ENCODE measurements at places on chromosomes 6 and 20.

- no peak for DNase-seq
These were observed 159.5 kb downstream of the LY86 start for GRCh38 chr6:6748001-6748400.

DNA sequence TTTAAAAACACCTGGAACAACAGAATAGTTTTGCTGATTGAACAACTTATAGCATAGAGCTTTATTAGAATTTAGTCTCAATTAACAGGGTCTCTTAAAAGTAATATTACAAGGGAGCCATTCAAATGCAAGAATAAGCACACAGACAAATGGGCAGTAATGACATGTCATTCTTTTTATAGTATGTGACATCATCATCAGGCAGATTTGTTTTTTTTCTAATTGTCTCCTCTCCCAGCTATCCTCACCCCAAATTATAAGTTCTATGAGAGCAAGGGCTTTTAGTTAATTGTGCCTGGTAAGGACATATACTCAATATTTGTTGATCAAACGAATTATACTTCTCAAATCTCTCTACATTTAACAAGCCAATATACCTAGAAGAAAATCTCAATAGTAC lies 11.0 kb downstream of the PGM3 start:
- DNase-seq = no peak

- DNase-seq = no peak
These were observed 40.4 kb upstream of the TINAG start for GRCh38 chr6:54267798-54268197.

DNA sequence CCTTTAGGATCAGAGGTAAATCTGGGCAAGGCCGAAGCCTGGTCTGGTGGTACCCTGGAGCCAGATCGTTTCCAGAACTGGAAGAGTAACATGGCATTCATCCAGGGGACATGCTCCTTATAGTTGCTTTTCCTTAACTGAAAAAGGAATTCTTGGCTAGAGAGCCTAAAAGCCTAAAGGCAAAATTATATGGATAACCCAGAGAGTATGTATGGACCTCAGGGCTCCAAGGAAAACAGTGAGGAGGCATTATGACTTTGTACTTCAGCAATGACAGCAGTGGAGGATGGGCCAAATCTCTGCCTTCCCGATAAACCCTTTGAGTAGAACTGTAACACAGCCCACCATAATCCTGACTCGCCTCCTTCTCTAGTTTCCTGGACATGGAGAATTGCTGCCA lies 29.3 kb downstream of the ARHGAP18 start:
- DNase-seq = no peak

DNA sequence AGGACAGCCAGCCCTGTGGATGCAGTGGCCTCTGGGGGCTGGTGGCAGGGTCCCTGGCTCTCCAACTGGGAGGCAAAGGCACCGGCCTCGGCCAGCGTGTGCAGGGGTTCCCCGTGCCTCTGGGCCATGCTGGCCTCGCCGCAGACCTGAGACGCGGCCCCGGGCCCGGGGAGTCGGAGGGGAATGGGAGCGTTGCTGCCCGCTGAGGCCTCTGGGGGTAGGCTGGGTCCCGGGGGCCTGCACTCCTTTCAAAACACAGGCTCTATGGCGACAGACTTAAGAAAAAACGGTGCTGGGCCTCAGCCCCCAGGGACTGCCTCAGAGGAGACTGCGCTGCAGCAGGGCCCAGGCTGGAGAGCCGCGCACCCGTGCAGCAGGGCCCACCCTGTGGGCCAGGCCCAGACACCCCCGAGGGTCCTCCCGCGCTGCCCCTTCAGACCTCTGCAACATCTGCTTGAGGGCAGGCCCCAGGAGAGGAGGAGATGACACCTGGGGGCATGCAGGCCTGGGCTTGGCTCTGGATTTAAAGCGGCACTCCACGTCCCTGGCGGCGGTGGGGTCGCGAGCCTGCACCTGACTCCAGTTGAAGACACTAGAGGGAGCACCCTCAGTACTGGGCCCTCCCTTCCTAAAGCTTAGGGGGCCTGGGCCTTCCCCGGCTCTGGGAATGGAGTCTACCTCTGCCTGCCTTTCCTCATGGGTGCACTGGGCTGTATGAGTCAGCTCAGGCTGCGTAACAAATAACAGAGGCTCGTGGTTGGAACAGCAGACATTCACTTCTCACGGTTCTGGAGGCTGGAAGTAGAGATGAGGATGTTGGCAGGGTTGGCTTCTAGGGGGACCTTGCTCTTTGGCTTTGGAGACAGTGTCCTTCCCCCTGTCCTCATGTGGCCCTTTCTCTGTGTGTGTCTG lies 117.4 kb upstream of the RPS6KA2 start:
- no peak for DNase-seq

GRCh38 chr6:42572523-42572922 lies 8.7 kb downstream of the UBR2 start:
- DNase-seq = no peak

- no peak for DNase-seq
These were observed 13.6 kb upstream of the TCF15 start for GRCh38 chr20:623704-624103.

DNA sequence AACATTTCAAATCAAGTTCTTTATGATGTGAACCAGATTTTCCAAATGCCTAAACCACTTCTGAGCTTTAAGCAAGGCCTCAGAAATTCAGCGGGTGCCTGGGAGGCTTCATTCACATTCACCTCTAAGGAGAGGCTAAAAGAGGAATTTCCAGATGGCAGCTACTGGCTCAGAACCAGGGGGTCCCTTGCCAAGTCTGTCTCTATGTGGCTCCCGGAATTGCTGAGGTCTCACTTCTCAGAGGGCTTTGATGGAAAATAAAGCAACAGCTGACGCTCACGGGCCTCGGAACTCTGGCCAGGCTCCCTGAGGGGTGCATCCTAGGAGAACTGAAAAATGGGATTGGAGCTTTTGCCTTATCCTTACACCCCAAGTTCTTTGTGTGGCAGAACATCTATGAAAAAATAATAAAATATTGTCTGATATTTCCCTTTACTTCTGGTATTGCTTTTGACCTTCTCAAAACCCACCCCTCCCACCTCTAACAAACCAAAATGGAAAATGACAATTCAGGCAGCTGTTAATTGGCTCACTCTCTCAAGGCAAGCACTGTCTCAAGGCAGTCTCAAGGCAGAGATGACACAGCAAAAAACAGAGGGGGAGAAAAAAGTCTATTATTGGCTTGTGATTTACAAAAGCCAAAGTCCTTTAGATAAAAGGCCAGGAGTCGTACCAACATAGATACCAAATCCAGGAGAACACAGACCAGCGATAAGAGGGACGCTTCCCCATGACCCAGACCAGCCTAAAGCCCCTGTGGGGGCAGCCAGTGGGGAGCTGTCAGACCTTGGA lies 21.8 kb upstream of the LRRN4 start:
- DNase-seq = no peak

DNA sequence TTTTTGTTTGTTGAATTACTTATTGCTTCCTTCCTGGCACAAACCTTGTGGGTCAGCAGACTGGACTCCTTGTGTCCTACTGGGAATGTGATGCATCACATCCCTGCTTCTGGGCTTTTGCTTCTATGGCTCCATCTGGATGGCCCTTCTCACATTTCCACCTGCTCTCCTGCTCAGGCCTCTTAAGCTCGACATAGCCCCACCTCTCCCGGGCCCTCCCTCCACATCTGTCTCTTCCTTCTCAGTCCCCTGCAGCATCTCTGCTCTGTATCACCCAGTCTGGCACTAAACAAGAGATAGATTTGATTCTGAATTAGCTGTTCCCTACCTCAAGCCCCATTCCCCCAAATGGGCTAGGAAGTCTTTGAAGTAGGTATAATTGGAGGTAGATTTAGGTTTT lies 356.8 kb downstream of the DHX35 start:
- no peak for DNase-seq

DNA sequence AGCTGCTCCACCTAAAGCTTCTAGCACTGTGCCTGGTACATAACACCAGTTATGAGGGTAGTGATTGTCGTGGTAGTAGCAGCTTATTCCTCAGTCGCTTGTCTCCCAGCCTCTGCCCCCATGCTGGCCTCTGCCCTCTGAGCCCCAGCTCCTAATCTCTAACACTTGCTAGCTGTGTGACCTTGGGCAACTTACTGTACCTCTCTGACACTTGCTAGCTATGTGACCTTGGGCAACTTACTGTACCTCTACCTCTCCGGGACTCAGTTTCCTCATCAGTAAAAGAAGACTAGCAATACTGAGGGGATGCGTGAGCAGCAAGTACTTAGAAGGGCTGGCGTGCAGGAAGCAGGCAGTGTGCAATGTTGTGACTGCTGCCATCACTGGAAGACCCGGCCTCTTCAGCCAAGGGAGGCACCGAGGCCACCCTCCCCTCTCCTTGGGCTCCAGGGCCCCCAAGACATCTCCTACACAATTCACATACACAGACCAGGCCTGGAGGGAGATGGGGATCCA lies 9.9 kb downstream of the MDFI start:
- DNase-seq = no peak

DNA sequence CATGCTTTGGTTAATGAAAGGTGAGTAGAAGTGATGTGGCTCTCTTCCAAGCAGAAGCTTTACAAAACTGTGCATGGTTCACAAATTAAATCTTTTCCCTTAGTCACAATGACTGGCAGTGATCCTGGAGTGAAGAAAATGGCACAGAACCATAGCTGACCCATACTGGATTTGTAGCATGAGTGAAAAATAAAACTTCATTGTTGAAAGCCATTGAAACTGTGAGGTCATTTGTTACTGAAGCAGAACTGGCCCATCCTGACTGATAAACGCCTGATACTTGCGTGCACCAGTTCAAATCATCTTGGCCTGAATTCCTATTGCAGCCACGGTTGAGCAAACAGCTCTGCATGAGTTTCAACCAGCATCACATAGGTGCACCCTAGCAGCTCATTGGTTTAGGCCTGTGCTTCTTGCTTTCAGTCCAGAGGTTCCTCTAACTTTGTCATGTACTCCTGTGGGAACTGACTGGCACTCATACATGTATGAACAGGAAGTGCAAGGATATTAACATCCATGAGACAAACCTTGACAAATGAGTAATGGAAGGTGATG lies 40.5 kb downstream of the SAMD5 start:
- DNase-seq = no peak

GRCh38 chr20:49868538-49868937 lies 46.8 kb downstream of the SPATA2 start:
- DNase-seq = no peak

DNA sequence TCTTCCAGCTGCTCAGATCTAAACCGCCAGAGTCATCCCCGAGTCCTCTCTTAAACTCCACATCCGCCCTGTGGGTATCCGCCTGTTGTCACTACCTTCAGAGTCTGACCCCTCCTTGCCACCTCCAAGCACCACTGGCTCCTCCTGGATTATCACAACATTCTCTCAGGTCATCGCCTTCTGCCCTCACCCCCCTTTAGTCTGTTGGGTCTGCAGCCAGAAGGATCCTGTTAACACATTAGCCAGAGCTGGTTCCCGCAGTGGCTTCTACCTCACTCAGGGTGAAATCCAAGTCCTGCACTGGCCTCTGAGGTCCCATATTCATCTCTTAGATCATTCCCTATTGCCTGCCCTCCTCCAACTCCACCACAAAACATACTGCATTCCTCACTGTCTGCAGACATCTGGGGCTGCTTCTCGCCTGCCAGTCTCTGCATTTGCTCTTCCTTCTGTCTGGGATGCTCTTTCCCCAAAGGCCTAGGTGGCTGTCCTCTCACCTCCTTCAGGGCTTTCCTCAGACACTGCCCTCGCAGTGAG lies 34.1 kb downstream of the TNXB start:
- no peak for DNase-seq

GRCh38 chr6:55023230-55023629 lies 151.1 kb upstream of the HCRTR2 start:
- no peak for DNase-seq

DNA sequence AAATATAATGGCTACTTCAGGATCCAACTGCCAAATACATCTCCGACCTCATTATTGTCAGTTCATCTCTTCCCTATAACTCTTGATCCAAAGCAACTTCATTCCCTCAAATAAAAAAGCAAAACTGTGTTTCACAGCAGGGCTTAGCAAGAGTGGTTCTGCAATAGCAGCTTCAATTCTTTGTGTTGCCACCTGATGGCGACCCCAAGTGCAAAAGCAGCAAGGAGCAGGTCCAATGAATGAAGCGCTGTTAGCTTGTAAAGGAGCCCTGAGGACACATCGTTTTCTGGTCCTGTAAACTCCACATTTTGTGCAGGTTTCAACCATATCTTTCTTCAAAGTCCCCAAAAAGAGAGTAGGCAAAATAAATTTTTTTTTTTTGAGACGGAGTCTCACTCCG lies 19.6 kb downstream of the RTN4IP1 start:
- DNase-seq = peak; percentile 17

GRCh38 chr6:132525866-132526265 lies 12.2 kb upstream of the TAAR9 start:
- DNase-seq = no peak

GRCh38 chr6:135351635-135352034 lies 145.9 kb downstream of the AHI1 start:
- DNase-seq = no peak

DNA sequence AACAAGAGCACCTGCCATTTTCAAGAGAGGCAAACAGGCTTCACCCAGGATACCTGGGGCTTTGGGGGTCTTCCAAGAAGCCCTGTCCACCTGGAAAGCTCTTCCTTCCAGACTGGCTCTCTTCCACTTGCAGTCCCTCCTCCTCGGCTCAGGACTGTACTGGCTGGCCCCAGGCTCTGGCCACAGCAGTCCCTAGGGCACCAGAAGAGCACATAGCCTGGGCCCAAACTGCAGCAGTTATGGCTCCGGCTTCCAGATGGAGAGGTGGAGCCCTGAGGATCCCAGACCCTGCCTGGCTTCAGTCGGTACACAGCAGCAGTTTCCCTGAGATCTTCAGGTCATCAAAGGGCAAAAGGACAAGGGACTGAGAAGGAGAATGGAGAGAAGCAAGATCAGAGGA lies 1.6 kb upstream of the SLC35B2 start:
- no peak for DNase-seq

- DNase-seq = no peak
These were observed 96.1 kb upstream of the BHLHE23 start for GRCh38 chr20:63102721-63103375.

DNA sequence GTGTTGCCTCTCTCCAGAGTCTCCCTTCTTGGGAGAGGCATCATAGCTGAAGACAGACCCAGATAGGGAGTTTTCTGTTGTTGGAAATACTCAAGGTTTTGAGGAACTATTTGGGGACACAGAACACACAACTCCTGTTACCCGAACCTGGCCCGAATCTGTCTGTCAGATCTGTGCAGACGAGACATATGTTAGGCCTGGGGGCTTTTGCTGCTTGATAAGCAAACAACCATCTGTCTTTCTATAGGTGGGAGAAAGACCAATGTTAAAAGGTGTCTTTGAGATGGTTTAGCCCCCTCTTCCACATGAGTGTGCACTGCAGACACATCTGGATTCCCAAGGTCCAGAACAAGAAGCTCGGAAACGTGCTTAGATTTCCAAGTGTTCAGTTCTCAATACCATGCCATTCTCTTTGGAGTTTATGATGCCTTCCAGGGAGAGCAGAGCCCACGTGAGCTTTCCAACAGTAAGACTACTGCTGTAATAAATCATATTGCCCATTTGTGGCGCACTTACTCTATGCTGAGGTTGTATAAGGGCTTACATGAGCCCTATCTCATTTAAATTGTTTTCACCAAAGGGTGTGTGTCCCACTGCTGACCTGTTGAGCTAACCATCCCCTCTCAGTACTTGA lies 3.8 kb upstream of the STX16 start:
- DNase-seq = no peak

Data from NCI-H1092 (cell line).